GM12892 (cell line): ENCODE measurements at places on chromosomes 5 and 9.

- no peak for DNase-seq
Measured at GRCh38 chr9:34746526-34746925, 36.6 kb upstream of the CCL21 start.

GRCh38 chr5:54932789-54933188, 52.6 kb downstream of the ESM1 start:
- DNase-seq = no peak

DNA sequence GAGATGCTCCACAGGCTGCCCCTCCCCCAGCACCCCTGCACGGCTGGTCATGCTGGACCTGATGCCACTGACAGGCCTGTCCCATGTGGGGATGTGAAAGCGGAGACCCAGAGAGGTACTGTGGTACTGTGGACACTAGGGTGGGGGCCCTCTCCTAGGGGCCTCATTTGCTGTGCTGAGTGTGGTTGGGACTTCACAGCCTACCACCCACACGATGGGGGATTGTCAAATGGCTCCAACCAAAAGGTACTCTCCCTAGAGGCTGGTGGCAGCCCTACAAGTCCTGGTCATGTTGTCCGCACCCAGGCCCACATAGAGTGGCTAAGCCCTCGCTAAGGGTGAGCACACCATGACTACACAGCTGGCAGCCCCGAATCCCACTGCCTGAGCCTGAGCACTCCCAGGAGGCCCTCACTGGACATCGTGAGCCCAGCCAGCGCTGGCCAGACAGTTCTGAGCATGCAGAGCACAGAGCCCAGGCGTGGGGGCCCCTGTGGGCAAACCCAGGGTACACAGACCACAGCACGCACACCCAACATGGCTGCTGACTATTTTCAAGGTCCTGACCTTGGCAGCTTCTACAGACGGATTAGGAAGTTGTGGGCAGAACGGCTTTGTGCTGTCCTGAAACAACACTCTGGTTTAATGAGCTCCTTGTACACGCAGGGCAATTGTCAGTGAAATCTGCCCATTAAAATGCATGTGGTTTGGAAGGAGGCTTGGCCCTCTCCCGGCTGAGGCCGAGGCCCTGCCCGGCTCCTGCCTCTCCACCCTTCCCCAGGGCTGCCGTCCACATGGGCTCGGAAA, 214.1 kb downstream of the HSPA4 start:
- no peak for DNase-seq

- DNase-seq = no peak
Measured at GRCh38 chr5:1345876-1346626, 1.2 kb upstream of the CLPTM1L start.

- no peak for DNase-seq
Measured at GRCh38 chr9:117169089-117169621, 245.7 kb downstream of the ASTN2 start.

- DNase-seq = no peak
Measured at GRCh38 chr5:45035991-45036390, 227.2 kb downstream of the MRPS30 start.

GRCh38 chr9:107530679-107531078, 41.1 kb upstream of the KLF4 start:
- DNase-seq = no peak

DNA sequence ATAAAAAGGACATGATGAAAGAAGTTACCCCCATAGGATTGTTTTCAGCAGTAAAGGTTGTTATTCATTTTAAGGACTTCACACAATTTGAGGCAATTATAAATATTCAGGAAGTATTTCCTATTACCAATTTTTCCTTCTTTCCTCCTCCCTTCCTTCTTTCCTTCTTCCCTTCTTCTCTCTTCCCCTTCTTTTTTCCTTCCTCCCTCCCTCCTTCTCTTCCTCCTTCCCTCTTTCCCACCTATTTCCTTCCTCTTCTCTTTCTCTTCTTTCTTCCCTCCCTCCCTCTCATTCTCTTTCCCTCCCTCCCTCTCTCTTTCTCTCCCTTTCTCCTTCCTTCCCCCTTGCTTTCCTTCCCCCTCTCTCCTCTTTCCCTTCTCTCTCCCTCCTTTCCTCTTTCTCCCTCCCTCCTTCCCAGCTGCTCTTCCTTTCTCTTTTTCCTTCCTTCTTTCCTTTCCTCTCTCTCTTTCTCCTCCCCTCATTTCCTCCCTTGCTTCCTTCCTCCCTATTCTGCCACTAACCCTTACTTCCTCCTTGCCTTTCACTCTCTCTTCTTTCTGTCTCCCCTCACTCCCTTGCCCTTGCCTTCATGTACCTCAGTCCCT, 105.1 kb downstream of the ADRB2 start:
- DNase-seq = no peak

- DNase-seq = no peak
Measured at GRCh38 chr5:96870094-96871026, 5.9 kb upstream of the ERAP2 start.

DNA sequence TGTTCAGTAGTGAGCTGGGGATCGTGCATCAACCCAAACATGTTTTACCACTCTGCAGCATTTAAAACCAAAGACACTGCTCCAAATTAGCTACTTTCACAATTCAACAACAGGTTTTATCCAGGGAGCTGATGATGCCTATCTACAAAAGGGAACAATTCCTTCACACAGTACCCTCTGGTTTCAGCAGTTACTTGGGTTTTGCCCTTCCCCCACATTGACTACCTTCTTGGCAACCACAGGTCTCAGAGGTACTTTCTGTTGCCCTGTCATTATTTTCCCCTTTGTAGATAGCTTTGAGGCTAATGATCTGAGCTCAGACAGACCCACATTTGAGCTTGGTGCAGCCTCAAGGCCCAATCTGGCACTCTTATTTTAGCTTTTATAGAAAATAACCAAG, 96.1 kb downstream of the WDR41 start:
- no peak for DNase-seq

DNA sequence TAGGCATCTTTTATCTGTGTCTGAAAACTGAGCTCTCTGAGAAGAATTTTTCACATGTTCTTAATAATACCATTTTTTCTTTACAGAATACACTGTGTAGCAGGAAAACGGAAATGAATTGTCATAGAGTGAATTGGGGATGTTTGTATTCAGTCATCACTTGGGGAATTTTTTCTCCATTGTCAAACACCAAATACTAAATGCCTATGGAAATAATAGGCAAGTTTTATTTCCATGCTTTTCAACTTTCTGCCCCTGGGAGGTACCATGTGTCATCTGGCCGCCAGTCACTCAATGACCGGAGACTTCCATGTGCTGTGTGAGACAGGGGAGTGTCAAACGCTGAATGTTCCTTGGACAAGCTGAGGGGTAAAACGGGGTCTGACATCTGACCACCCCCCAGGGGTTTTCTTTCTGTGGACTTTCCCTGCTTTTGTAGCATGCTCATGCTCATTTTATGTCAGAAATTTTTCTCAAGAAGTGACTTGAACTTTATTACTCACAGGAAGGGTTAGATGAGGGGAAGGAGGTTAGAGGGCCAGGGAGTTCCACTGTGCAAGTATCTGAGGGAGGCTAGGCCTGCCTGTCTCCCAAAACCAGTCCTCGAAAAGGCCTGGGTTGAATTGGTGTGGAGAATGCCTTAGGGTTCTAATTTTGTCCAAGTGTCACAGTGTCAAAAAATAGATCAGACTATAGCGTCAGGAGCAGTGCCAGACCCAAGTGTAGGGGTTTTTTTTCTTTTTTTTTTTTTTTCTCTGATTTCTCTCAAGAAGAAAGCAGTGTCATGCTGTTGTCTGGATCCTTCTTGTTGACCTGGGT, 438.6 kb downstream of the AGTPBP1 start:
- no peak for DNase-seq

- DNase-seq = no peak
Measured at GRCh38 chr9:124709292-124709690, 61.8 kb downstream of the NR6A1 start.

DNA sequence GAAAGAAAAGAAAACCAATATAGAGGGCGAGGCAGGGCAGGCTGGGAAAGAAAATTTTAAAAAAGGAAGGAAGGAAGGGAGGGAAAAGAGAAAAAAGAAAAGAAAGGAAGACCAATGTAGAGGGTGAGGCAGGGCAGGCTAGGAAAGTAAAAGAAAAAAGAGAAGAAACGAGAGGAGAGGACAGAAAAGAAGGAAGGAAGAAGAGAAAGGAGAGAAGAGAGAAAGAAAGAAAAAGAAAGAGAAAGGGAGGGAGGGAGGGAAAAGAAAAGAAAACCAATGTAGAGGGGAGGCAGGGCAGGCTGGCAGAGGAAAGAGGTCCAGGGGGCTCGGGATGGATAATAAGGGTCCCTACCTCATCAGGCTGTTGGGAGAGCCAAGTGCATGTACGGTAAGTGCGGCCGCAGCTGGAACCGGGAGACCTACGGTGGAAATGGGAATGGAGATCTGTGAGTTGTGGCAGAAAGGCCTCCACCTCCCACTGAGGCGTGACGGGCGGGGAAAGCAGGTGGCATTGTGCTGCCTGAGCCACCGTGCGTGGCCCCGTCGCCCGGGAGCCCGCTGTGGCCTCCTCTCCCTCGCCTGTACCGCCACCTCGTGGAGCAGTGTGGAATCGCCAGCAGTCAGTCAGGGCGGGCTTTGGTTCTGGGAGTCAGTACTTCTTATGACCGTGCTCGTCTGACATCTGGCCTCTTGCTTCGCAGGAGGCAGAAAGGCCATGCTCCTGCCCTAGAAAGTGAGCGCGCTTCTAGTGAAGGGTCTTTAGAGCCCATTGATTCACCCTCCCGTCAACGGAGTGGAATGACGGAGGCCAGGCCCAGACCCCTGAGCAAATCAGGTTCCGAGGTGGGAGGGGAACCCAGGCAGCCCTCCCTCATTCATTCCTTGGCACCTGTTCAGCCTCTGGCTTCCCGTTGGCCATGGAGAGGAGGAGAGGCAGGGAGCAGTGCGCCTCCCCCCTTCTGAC, 10.4 kb upstream of the NHP2 start:
- DNase-seq = peak; percentile 90

- DNase-seq = no peak
Measured at GRCh38 chr9:96246267-96246671, 55.7 kb downstream of the HSD17B3 start.

DNA sequence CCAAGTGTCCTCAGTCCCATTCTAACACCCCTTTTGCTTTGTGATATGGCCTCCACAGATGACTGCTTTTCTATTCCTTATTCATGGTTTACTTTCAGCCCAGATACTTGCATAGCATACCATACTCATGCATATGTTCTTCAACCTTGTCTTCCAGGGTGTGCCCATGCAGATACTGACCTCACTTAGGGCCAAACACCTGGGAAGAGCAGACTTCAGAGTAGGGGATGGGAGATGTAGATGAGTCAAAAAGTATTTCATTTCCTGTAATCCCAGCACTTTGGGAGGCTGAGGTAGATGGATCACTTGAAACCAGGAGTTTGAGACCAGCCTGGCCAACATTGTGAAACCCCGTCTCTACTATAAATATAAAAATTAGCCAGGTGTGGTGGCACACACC, 58.3 kb downstream of the NRG2 start:
- DNase-seq = no peak

DNA sequence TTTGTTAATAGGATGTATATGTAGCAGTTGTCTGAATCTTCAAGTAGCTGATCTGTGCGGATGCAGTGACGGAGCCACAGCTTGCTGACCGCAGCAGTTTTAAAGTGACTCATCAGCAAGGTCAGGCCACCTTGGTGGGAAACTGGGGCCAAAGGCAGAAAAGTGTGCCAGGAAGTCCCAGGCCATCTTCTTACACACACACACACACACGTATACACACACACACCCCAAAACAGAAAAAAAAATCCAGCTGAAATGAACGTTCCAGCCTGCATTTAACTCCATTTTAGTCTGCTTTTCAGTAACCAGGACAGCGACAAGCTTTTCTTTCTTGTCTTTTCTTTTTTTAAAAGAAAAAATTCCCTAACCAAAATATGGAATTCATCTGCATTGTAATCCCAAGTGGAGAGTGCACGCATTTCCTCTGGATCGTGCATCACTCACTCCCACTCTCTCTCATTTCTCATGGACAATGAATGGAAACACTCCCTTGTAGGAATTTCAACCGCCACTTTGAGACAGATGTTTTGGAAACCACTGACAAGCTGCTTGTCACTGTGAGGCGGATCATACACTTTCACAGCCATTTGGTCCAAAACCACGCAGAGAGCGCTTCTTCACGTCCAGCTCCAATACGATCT, 103.9 kb downstream of the LHFPL2 start:
- DNase-seq = peak; percentile 59

DNA sequence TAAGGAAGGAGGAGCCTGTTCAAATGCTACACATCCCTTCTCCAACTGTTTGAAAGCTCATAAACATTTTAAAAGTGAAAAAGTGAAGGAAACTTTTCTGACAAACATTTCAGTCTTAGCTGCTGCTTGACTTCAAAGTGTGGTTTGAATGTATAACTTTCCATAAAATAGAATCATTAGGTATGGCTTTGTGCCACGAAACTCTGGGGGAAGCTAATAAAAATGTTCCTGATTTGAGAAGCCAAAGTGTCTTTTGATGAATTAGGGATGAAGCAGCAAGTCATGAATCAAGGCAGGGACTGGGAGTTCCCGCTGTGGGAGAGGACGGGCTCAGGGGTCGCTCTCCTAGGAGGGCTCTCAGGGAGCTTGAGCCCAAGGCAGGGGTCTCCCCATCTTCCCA, 15.3 kb downstream of the MVB12B start:
- no peak for DNase-seq

DNA sequence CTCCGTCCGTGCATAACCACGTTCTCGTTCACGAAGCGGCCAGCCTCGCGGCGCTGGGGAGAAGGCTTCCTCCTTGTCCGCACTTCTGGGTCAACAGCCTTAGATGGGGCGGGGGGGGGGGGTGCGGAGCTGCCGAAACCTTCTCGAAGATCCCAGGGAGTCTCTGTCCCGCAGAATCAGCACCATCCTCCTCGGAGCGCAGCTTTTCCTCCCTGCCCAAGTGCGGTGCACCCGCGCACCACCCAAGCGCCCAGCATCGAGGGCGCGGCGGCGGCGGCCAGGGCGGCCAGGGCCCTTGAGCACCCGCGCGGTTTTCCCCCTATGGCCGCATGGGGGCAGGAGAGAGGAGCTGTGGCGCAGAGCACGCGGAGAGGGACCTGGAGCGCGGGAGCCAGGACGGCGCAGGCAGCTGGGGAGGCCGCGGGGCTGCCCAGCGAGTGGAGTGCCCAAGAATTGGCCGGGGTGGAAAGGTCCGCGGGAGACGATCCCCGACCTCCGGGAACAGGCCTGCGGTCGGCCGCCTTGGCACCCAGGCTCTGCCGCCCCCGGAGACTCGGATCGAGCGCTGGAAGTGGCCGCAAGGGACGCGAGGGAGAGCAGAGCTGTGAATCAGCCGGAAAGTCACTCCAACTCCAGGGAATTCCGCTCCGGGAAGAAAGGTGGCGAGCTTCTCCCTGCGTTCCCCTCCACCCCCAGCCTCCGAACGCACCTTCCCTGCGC, 43.1 kb downstream of the TMEM174 start:
- DNase-seq = peak; percentile 75

DNA sequence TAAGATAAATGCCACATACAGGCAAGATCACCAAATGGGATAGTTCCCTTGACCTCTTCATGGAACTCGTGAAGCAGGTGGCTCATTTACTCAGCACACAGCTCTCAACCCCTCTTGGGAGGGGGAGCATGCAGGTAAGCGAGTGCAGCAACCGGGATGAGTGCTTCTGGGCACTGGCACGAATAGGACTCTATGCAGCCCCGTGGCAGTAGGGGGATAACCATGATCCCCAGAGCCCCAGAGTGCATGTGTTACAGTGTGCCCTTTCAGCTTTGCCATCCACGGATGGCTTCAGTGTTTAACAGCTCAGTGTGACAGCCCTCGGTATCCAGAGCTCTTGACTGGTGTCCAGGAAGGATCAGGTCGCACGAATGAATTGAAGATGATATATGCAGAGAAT, 1187.1 kb downstream of the CDH9 start:
- no peak for DNase-seq
